ENCODE measurements at places on chromosomes 13 and 19.

DNA sequence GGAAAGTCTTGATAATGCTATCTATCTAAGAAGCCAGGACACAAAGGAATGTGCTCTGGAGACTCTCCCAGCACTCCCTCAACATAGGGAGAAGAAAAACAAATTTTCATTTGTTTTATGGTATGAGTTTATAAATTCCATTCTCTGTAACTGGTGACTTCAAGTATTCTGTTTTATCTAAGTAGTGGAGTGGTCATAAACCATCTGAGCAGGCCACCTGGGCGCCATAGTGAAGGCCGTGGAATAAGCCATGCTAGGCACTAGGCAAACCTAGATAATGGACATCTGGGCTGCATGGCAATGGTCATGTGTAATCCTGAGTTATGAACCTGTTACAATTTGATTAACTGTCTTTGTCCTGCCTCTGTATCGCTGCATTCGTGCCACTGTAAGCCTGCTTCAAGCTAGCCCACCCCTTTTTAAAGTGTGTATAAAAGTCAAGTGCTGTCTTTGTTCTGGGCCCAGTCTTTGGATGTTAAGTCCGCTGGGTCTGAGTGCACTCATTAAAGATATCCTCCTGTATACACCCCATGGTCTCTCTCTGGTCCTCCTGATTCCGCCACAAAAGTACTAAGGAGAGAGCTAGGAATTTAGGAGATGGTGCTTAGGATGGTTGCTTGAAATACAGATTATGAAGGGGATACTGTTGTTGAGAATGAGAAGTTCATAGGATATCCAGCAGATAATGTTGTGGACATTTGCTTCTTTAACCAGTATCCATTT lies 13.2 kb downstream of the GTF2F2 start:
- DNase-seq = no peak

DNA sequence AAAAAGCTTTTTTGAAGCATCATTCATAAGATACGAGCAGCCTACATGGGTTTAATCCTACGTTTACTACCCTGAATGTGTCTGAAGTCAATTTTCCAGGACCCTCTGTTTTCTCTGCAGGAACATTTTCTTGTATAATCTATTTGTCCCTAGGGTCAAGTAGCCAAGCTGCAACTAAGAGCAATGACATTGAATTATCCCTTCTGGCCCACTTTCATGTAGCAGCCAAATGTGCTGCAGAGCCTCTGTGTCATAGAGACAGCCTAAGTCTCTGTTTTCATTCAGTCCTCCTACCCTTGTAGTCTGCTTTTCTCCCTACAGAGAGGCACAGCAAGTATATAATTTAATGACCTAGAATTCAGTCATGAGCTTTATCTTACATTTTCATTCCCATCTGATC lies 82.1 kb downstream of the ZAR1L start:
- no peak for DNase-seq

- DNase-seq = no peak
Measured at GRCh38 chr13:40317980-40318327, 348.5 kb downstream of the FOXO1 start.

DNA sequence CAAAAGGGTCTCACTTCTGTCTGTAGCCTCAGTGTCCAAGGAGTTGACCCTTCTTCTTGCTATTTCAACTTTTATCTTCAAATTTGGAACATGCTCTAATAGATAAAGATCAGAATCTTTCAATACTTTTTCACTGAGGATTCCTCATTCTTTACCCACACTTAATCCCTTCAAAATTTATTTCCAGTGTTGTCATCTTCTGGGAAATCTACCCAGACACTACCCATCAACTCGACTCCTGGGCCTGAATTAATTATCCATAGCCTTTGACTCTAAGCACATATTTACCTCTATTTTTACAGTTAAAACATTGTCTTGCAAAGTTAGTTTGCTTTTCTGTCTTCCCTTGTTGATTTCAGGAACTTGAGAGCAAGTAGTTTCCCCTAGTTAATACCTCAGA lies 1022.5 kb downstream of the PCDH9 start:
- no peak for DNase-seq

Data from T follicular helper cell (primary cell).